ENCODE measurements at places on chromosomes 11 and 22.

GRCh38 chr11:83793310-83793709 is 507.1 kb upstream of the CCDC90B start:
- DNase-seq: no peak

DNA sequence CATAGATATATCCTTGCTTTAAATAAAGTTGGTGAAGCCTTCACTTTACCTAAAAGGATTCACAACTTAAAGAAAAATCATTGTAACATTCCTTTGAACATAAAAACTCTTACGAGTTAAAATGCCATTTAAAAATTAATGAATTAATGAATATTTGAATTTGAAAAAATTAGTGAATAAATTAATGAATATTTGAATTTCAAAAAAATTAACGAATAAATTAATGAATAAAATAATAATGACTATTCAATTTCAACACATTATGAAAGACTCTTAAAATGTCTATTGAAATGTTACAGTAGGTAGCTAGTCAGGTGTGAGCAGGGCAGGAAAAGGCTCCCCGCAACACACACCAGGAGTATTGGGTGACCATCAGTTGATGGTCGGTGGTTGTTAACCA is 22.9 kb downstream of the ARHGAP20 start:
- DNase-seq: no peak

DNA sequence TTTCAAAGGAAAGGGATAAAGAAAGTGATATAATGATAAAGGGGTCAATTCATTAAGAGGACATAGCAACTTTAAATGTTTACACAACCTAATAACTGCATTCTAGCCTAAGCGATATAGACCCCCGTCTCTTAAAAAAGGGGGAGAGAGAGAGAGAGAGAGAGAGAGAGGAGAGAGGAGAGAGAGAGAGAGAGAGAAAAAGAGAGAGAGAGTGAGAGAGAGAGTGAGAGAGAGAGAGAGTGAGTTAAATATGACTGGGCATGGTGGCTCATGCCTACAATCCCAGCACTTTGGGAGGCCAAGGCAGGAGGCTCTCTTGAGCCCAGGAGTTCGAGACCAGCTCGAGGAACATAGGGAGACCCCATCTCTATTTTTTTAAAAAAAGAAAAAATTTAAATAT is 90.2 kb upstream of the GAL start:
- DNase-seq: no peak

DNA sequence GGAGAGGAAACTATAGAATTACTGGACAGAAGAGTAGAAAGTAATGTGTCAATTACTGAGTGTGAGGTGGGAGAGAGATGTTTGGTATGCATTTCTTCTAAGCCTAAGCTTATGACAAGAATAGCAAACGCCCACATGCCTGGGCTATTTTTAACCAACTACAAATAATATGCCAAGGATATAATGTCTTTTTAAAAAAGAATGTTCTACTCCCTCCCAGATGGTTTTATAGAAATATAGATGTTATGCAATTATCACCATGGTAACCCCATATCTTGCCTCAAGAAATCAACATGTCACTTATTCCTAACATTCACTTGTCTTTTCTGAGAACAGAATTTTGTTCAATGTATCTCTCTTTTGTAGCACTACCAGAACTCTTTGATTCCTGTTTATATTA is 996.7 kb upstream of the CHORDC1 start:
- no peak for DNase-seq

GRCh38 chr11:78768345-78768744 is 193.7 kb upstream of the NARS2 start:
- no peak for DNase-seq

DNA sequence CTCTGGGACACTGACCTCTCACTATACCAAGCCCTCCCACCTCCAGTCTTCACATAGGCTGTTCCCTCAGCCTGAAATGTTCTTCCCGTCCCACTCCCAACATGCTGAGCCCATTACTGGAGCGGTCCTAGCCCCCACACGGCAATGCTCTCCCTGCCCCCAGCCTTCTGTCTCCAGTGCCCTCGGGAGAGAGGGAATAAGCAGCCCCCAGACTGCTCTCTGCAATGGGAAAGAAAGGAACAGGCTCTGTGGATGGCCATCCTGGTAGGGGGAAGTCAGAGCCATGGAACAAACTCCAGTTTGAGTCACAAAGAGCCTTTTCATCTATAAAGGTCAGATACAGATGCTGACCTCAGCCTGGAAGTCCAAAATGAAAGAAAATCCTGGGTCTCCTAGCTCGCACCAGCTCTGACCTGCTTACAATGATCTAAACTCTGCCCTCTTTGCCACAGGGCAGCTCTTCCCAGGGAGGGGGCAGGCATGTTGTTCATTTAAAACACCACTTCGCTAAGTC is 62.6 kb downstream of the FLRT1 start:
- no peak for DNase-seq

GRCh38 chr22:44037519-44038375 is 13.6 kb downstream of the PARVB start:
- no peak for DNase-seq

- no peak for DNase-seq
These were observed 573.7 kb upstream of the ANO3 start for GRCh38 chr11:25758145-25758661.

DNA sequence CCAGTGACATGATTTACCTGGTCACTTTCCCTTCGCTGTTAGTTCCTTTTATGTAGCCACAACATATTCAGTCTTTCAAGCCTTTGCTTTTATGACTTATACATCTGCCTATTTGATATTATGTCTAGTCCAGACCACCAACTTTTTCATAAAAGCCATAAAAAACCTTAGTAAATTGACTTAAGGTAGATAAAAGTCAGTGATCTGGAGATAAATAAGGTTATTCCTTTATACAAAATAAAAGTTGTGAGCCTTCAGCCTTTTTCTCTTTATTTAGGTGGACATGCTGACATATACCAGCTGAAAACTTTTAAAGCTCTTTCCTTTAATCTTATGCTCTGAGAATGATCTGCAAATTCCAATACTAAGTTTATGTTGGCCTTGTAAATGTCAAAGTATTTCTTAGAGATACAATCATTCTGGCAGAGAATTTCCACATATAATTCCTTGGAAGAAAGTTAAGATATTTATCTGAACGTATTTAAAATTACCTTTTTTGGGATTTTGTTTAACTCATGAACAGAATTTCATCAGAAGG is 690.4 kb upstream of the CHORDC1 start:
- no peak for DNase-seq

DNA sequence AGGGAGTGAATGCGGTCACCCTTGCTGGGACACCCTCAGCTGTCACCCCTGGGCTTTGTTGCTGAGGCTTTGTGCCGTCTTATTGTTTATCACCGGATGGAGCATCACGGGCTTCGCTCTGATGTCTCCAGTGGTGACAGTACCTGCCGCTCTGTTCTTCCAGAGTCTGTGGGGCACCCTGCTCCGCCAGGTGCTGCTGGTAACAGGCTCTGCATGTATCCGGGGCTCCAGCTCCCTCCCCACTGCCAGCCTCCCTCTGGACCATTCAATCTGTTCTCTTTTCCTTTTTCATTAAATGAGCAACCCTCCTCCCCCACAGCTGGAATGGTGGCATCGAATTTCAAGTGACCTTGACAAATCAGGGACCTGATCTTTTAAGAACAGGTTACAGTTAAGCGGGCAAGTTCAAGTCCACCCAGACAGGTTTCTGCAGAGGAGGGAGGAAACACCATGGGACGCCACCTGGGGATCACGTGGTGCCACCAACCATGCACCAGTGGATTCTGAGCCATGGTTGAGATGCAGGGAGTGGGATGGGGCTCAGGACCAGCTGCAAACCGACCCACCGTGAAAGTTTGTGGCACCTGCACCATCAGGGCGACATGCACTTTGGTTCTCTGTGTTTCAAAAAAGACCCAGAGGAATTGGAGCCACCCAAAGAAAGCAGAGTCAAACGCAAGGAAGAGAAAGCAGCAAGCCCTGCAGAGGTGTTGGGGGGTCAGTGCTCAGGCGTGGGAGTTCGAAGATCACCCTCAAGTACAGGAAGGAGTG is 89.3 kb downstream of the BCR start:
- no peak for DNase-seq

GRCh38 chr11:105432241-105432995 is 177.5 kb upstream of the GRIA4 start:
- DNase-seq: no peak

- no peak for DNase-seq
These were observed 25.9 kb downstream of the BRSK2 start for GRCh38 chr11:1415631-1416030.

DNA sequence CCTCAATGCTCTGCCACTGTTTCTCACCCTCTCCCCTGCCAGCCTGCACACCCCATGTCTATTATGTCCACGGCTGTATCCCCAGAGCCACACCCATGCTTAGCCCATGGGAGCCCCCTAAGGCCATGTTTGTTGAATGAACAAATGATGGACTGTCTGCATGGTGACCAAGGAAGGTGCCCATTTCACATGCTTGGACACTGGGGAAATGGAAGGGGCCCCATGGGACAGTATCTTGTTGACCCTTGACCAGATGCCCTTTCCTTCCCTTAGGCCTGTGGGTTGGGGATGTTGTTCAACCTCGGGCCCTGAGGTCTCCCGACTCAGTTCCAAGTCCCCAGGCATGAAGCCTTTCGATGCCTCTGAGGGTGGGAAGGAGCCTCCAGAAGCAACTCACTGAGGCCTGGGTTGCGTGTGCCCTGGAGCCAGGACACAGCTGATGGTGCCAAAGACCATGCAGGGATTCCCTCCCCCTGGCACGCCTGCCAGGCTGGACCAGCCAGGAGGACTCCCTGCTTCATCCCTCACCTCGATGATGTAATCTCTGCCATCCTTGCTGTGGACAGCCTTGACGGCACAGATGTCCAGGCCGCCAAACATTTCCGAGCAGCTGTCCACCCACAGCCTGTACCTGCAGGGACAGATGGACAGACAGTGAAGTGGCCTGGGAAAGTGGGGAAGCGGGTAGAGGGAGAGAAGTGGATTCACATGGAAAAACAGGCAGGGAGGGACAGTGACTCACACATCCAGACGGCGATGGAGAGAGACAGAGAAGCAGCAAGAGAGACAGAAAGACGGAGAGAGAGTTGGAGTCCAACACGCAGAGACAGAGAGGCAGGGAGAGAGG is 58.9 kb downstream of the FBXO7 start:
- no peak for DNase-seq

DNA sequence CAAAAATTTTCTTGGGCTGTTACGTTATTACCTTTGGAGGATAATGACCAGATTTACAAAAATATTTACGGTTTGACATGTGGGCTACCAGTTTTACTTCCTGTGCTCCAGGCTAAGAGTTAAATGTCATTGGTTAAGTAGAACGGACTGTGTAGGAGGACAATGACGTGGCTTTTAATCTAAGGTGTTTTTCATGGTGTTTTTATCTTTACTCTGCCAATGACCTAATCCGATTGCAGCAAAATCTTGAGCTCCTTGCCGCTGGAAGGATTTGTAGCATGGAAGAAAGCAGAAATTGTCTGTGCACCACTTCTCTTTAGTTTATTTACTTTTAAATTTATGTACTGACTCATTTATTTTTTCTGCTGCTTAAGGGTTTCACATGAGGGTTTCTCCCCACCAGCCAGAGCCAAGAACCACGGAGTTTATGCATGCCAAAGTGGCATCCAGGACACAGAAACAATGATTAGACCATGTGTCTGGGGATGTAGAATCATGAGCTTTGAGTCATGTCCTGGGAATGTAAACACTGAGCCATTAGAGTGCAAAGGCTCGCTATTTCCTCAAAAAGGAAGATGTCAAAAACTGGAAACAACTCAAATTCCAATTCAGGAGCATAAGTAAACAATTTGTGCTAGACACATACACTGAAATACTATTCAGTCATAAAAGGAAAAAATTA is 1.9 kb upstream of the CARD16 start:
- no peak for DNase-seq

- DNase-seq: no peak
These were observed 1122.3 kb downstream of the TBC1D22A start for GRCh38 chr22:47884775-47885174.

DNA sequence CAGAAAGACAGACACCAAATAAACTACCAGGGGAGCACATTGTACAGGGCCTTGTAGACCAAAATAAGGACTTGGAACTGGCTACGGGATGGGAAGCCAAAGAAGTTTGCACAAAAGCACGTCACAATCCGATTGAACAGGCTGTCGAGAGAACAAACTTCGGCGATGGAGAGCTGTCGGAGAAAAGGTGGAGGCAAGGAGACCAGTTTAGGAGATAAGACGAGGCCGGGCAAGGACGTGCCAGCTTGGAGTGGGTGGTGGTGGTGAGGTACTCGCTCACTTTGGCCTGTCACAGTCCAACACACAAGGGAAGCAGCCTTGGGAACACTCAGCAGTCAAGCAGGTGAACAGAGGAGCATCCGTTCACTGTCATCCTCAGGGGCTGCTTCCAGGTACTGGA is 19.0 kb downstream of the APOL5 start:
- DNase-seq: no peak

- no peak for DNase-seq
These were observed 13.2 kb upstream of the AMPD3 start for GRCh38 chr11:10441652-10442503.

DNA sequence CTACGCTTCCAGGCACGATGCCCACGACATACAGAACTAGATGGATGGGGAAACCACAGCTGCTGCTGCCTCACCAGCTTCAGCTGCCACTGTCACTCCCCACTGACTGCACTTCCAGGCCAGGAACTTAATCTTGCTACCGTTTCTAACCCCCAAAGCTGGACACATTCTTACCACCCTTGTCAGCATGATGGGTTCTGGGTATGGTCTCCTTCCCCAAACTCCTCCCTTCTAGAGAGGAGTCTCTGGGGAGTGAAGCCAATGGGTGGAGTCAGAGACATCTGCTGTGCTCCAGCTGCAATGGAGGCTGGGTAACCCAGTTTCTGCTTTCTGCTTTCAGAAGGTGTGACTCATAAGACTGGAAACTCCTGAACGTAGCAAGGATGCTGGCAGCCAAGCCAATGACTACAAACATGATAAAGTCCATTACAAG is 87.0 kb upstream of the THY1 start:
- DNase-seq: no peak

DNA sequence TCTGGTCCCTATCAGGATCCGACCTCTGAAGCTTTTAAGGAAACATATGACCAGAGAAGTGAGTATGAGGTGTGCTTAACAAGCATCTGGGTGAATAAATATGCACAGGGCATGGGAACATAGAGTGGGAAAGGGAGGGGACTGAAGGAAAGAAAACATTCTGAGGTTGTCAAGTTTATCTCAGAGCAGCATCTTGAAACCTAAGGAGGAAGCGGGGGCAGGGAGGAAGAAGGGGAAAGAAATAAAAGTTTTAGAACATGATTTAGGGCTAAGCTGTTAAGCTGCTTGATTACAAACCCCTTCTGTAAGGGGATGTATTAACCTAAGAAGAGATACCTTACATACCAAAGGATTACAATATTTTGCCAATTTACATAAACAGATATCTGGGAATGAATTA is 24.0 kb upstream of the SC5D start:
- no peak for DNase-seq

GRCh38 chr11:132685174-132685611 is 847.1 kb downstream of the OPCML start:
- DNase-seq: no peak

- no peak for DNase-seq
These were observed 24.4 kb upstream of the CD5 start for GRCh38 chr11:61077936-61078335.

All from NCI-H187 (cell line).